Esophagus squamous epithelium (tissue), 5 donors: ENCODE measurements at places on chromosomes 1 and 21. TPM values are rescaled to one million over a fixed set of nuclear protein-coding genes. Genes with fewer than 3 reads are reported as not detected.

FBXO42 gene
- total RNA-seq, result 15.9 TPM

DNA sequence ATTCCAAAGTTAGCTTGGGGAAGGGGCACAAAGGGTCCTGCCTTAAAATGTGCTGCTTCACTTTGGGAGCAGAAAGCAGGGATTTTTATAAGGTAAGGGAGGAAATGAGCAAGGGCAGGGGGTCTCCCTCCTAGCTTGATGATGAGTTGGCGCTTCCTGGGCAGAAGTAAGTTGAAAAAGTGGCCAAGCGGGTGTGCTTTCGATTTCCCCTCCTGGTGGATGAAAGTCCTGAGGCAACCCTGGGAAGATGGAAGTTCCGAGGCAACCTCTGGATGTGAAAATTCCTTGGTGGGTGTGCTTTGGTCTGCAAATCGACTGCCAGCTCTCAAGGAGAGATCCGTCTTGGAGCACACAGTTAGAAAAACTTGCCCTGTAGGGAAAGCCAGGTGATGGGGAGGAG lies 41.7 kb upstream of the CD2 start:
- H3K27me3 ChIP-seq, result no peaks in the 10 kb centered on the region
- no peak overlapping the region for H3K27ac ChIP-seq
- no peaks in the 10 kb centered on the region for H3K36me3 ChIP-seq
- no peak overlapping the region for H3K4me3 ChIP-seq

DNA sequence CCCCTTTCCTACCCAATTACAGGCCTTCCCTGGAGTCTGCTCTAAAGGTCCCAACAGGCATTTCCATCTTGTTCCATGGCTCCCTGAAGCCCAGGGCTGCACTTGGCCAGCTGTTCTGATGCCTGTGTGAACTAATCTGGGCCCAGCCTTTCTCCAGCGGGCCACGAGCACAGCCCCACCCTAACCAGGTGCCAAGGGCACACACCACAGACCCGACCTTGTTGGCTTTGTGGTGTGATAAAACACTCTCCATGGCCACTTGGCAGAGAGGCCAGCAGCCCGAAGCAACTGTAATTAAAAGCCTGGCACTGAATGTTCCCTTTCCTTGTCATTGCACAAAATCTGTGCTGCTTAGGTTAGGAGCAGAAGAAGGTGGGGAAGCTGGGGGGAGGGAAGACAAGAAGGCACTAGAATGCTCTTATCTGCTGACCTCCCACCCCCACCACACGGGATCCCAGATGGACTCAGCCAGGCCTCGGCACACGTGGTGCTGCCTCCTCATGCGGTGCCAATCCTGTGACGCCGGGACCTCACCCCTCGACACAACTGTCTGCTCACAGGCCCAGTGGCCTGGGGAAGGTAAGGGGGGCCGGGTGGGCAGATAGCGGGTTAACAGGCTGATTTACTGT lies 9.9 kb downstream of the HCRTR1 start:
- DNase-seq, result no peak
- peaks cover 29% of the 10 kb centered on the region for H3K4me1 ChIP-seq
- peaks cover 62% of the 10 kb centered on the region for H3K36me3 ChIP-seq
- peak overlapping the region; percentile 59 for H3K27ac ChIP-seq
- H3K27me3 ChIP-seq, result no peaks in the 10 kb centered on the region
- H3K4me3 ChIP-seq, result no peak overlapping the region

- H3K36me3 ChIP-seq, result no peaks in the 10 kb centered on the region
- no peaks in the 10 kb centered on the region for H3K27me3 ChIP-seq
- no peak overlapping the region for H3K4me3 ChIP-seq
- H3K27ac ChIP-seq, result no peak overlapping the region
- peaks cover 3% of the 10 kb centered on the region for H3K4me1 ChIP-seq
- no peak for DNase-seq
Measured at GRCh38 chr1:210335001-210335400, 6.3 kb downstream of the HHAT start.

GRCh38 chr1:231814021-231814420 lies 187.4 kb downstream of the DISC1 start:
- no peak overlapping the region for H3K27ac ChIP-seq
- no peak for DNase-seq
- H3K4me1 ChIP-seq, result no peaks in the 10 kb centered on the region
- peaks cover 8% of the 10 kb centered on the region for H3K36me3 ChIP-seq

- no peak overlapping the region for H3K4me3 ChIP-seq
- H3K27me3 ChIP-seq, result no peaks in the 10 kb centered on the region
- peaks cover 4% of the 10 kb centered on the region for H3K4me1 ChIP-seq
- no peaks in the 10 kb centered on the region for H3K36me3 ChIP-seq
- no peak overlapping the region for H3K27ac ChIP-seq
Measured at GRCh38 chr1:114482585-114482984, 28.4 kb downstream of the TRIM33 start.

DNA sequence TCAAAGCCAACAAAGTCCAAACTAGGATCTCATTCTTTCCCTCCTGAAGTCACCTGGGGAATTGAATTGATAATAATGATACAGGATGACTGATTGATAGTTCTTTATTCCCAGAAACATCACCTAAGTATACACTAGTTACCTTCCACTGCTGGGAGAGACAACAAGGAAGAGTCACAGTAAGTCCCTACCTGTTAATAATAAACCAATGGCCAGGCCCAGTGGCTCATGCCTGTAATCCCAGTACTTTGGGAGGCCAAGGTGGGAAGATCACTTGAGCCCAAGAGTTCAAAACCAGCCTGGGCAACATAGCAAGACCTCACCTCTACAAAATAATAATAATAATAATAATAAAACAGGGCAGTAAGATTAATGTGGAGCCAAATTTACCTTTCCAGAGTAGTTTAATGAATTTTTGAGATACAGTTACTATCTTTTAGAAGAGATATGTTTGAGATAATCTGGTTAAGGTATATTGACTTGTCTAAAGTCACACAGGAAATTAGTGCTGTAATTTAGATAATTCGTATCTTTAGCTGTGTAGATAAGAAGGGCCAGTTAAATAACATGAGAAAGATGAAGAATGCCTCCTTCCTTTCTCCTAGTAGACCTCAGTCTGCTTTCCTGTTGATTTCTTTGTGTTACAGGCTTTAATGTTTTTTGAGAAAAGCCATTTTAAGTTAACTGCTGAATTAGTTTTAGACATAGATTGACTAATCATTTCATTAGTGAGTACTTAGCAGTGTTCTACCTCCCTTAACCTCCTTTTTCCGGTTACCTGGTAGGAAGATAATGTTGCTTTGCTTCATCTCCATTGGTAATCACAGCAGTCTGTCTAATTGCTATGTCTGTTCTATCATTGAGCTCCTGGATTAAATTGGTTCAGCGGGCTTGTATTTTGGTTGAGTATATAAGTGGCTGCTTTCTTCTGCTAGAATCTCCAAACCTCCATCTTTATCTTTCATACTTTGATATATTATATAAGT lies 22.0 kb downstream of the SMAP2 start:
- peak overlapping the region; percentile 91 for H3K27ac ChIP-seq
- no peak for DNase-seq
- H3K4me3 ChIP-seq, result no peak overlapping the region
- H3K27me3 ChIP-seq, result no peaks in the 10 kb centered on the region
